Sigmoid colon (tissue), 7 donors: ENCODE measurements at places on chromosomes 7 and 10. TPM values are rescaled to one million over a fixed set of nuclear protein-coding genes. Genes with fewer than 3 reads are reported as not detected.

- DNase-seq: no peak
These were observed 76.4 kb downstream of the RELN start for GRCh38 chr7:103912891-103913605.

DNA sequence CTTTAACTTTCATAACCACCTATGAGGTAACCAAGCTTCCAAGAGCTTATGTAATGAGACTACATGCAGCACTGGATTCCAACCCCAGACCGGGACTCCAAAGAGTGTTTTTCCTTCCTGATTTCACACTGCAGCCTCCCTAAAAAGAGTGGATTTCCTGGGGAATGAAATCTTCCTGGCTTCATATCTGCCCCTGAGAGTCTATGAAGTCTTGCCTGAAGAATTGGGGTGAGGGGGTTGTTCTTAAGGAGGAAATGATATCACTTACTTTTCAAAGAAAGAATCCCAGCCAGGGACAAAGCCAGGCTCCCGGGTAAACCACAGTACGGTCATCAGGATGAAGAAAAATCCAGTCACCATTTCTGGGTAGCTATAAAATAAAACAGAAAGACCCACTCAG, 29.7 kb downstream of the STMP1 start:
- DNase-seq: no peak

DNA sequence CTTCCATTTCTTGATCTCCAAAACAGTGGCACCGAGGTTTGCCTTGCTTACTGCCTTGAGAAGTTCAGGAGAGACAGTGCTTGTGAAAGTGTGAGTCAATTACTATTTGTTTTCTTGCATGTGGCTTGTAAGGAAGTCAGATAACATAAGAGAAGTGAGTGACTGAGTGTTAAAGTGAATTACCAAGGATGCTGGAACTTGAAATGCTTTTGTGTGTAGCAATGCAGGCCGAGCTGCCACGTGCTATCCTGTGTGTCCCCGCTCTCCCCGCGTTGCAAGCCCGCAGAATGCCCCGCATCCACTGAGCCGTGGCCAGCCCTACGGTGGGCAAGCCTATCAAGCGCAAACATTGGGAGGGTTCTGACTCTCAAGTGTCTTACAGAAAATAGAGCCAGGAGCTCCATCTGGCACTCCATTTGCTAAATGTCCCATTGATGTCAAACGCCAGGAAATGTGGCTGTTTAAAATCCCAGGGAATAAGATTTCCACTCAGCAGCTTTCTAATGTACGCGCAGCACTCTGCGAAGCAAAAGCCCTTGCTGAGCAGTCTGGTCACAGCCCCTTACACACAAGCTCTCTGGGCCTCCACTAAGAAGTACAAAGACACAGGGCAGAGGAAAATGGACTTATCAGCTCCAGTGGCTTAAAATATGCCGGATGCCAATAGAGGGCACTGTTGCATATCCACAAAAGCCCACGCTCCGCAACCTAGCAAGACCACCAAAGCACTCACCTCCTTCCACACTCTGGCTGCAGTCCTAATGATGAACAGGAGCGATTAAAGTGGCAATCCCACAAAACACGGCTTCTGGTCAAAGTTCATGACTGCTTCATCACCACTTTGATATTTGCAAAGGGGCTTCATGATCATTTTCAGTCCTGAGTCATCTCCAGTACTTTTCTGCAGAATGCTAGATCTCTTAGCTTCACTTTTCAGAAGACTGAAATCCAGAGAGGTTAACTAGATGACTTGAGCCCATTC, 158.0 kb upstream of the ITGB1 start:
- DNase-seq: no peak

DNA sequence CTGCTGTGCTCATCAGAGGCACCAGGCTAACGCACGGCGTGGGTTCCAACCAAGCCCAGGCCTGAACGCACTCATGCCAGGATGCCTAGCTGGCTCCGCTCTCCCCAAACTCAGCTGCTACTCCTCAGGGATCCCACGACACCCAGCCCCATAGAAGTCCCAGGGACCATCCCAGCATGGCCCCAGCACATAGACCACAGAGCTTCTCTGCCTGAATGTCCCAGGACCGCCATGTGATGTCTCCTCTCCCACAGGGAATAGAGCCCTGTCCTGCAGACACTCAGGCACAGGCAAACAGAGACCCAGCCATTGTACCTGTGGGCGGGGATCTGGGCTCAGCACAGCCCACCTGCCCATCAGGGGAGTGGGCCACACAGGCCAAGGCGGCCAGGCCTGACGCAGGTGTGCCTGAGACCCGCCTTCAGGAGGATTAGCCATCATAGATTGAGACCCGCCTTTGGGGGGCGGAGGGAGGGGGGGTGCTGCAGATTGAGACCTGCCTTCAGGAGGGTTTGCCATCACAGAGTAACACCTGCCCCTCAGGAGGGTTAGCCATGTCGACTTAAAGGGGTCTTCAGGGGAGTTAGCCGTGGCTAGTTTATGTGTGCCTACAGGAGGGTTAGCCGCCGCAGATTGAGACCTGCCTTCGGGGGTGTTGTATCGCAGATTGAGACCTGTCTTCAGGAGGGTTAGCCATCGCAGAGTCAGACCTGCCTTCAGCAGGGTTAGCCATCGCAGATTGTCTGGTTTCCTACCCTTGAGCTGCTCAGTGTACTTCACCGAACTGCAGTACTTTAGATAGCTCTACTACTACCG, 29.0 kb downstream of the RASGEF1A start:
- DNase-seq: peak; percentile 46

GRCh38 chr10:29576681-29577080, 58.1 kb downstream of the SVIL start:
- DNase-seq: no peak

PSD gene
- 0.69 TPM for polyA plus RNA-seq

GRCh38 chr7:70520611-70521010, 611.3 kb upstream of the GALNT17 start:
- DNase-seq: no peak

SH2D4B gene
- 0.06 TPM for polyA plus RNA-seq

- no peak for DNase-seq
These were observed 148.0 kb downstream of the LRRN3 start for GRCh38 chr7:111238886-111239285.

DNA sequence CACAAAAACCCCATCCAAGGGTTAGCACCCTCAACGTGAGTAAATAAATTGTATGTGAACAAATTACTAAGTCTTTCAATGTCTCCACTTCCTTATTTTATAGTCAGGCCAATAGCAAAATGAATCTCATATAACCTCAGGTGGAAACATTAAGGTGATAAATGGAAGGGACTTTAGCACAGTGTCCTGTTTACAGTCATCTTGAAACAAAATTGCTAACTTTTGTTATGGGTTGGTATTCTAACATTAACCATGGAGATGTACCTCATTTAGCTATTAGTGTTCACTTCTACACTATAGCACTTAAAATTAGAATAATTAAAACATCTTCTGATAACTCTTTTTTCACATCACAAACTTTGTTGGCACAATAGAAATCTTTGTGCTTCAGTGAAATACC, 255.8 kb upstream of the CNTNAP2 start:
- no peak for DNase-seq

- peak; percentile 91 for DNase-seq
These were observed 26.9 kb downstream of the TMEM120A start for GRCh38 chr7:75967487-75967997.

GIMAP7 gene
- 42.9 TPM for polyA plus RNA-seq

DNA sequence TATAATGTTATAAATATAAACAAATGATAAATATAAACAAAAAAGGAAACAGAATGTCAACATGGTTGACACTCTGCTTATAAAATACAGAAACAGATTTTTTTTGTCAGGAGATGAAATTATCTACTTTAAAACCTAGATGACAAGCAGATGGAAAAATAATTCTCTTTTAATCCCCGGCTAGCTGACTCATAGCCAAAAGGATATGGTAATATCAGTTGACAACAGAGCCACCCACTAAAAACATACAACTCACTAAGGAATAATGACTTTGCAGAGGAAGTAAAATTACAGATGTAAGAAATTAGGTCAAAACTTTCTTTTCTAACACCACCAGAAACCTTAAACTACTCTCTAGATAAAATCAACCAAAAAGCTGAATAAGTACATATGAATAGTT, 131.1 kb upstream of the ABCB5 start:
- DNase-seq: no peak

DNA sequence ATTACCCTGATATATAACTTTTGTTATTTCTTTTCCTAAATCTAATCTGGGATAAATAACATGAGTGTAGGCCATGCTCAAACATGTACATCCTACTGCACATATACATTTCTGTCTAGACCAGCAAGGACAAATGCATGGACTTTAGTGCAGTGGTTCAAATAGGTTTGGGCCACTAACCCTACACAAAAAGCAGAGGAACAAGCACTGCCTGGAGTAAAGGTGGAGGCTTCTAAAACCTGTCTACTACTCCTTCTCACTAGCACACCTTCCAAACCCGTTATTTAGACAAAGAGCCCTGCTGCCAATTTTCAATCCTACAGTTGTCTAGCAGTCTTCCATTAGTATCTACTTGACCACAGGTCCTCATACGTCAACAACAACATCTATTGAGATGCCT, 34.8 kb downstream of the SGCE start:
- DNase-seq: no peak

HYAL4 gene
- polyA plus RNA-seq: not detected

- DNase-seq: no peak
These were observed 73.8 kb upstream of the PAPSS2 start for GRCh38 chr10:87585565-87586514.

DNA sequence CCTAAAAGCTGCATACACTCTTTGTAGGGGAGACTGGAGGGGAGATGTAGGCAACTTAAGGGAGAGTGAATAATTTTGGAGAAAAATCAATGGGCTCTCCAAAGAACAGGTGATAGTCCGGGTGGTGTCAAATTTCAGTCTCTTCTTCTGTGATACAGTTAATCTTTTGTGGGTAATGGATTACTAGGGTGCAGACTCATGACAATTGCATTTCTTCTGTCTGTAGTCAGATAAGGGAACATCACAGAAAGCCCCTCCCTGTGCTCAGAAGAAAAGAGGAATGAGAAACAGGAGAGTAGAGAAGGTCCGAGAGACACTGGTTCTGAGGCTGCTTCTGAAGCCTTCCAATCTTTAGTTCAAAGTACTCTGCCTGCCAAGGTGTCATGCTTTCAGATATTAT, 1140.7 kb upstream of the LRRN3 start:
- DNase-seq: no peak

DNA sequence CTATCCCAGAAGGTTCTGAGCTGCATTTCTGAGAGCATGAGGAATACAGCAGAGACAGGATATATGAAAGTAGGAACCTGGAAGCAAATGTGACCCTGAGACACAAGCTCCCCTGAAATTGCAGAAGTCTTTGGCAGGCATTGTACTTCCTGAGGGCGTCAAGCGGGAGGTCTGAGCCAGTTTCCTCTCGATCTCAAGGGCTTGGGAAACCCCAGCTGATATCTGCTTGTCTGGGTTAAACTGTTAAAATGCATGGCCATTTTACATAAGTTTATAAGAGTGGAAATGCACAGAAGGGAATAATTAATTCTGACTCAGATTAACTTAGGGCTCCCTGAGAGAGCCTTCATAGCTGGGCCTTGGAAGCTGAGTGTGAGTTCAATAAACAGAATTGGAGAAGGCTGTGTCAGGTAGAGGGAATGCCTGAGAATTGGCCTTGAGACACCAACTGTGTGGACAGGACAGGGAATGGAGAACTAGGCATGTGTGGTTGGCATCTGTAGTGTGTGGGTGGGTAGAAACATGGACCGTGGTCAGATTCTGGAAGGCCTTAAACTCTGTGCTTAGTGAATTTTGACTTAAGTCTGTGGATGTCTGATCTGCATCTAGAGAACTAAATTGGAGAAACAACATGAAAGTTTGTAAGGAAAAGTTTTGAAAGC, 53.3 kb downstream of the WIPF3 start:
- no peak for DNase-seq

BRAT1 gene
- polyA plus RNA-seq: 11.3 TPM

GRCh38 chr7:41996381-41997035, 240.5 kb downstream of the GLI3 start:
- no peak for DNase-seq

DNA sequence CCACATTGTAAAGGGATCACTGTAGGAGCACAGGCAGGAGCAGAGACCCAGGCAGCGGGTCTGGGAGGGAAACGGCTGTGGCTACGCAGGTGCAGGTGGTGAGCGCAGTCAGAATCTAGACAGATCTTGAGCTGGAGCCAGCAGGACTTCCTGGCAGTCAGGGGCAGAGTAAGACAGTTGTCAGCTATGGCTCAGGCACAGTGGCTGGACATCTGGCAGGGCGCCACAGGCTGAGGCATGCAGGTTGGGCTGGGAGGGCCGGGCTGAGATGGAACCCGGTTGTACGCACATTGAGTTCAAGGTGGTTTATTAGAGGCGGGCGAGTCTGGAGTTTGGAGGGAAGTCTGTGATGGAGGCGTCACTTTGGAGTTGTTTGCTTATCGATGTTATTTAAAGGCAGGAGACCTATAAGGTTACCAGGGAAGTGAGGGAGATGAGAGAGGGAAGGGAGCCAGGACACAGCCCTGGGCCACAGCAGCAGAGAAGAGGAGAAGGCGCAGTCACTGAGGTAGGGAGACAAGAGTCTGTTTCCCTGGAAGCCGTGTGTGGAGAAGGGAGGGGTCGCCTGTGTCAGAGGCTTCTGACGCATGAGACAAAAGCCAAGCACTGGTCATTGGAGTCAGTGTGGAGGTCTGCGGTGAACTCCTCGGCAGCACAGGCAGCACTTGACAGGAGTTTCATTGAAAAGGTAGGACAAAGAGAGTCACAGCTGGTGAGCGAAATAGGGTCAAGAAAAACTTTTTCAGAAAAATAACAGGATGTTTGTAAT, 73.8 kb downstream of the LANCL2 start:
- DNase-seq: no peak

ELOVL3 gene
- 0.45 TPM for polyA plus RNA-seq
